ENCODE measurements at places on chromosomes 1 and 21.

DNA sequence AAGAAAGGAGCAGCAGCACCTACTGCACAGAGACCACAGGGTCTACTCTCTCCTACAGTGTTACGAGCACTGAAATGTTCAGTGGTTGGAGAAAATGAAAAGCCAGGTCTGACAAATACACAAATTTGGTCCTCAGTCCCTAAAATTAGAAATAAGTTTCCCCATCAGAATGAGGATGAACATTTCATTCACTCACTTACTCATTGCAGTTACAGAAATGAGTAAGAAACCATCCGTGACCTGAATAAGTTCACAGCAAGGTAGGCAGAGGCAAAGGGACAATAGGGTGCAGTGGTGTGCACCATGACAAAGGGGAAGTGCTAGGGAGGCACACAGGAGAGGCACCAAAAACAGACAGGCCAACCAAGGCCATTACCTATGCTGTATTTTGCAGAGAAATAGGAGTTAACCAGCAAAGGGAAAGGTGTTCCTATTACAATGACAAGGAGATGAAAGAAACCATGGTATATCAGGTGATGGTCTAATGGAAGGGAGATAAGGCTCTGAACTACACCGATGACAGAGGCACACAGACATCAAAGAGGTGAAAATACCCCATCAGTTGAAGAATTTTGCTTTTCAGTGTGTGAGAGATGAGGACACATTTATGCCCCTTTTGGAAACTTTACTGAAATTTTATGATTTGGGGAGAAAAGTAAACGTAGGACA lies 29.4 kb downstream of the VAV3 start:
- peak; percentile 72 for DNase-seq

DNA sequence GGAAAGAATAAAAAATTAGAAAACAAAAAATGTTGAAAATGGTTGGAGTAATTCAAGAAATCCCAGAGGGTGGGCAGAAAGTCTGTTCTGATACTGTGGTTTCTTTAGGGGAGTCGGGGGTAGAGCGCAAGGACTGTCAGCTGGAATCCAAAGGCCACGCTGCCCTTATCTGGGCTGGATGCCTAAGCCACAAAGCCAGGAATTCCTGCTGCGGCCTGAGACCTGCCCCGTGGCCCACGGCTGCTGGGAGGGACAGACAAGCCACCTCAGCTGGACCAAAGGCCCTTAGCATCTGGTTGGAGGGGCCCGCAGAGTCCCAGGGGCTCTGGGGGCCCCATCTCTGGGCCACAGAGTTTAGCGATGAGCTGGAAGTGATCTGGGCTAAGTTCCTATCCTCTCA lies 60.2 kb downstream of the DMRTB1 start:
- no peak for DNase-seq

DNA sequence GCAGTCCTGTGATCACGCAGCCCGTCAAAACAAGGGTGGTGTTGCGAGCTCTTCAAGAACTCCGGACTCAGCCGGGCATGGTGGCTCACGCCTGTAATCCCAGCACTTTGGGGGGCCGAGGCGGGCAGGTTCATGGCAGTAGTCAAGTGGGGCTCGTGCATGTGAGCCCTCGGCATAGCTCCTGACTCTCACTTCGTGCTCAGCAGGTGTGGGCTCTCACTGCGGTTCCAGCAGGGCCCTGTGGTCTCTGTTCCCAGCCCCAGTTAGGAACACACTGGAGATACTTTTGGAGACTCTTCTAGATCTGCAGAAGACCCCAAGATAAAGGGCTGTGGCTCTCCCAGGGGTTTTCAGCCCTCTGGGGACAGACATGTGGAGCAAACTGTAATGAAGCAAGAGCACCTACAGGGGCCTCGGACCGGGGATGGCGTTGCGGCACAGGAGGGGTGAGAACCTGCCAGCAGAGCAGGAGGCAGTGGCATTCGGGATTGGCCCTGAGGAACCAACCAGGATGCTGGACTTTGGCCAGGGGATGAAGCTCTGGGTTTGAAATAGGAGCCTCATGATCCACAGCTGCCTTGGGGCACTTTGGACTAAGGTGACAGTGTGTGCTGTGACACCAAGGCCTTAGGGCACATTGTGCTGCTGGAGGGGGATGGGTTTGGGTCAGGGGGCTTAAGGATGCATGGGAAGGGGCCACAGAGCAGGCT lies 443.2 kb downstream of the CAMTA1 start:
- DNase-seq, result no peak

DNA sequence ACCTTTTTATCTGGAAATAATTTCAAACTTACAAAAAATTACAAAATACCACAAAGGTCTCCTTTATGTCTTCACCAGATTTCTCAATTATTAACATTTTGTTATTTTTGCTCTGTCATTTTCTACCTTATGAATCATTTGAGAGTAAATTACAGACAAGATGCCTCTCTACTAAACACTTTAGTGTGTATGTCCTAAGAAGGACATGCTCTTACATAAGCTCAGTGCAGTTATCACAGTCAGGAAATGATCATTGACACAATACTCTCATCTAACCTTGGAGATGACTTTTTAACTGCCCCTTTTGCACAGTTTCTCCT lies 378.9 kb upstream of the RUNX1 start:
- DNase-seq, result no peak

DNA sequence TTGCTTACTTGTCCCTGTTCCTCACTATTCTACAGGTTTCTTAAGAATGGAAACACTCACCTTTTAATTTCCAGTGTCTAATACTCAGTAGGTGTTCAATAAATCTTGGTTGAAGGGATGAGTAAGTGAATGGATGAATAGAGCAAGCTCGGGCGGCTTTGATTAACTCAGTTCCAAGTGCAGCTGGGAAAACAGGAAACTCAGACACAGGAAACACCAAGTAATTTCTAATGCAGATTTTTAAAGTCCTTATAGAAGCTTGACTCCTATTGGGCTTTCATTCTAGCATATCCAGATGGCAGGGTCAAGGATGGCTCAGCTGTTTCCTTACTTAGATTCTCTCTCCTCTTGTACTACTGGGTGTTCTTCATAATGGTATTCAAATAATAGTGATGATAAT lies 14.0 kb downstream of the CAMK1G start:
- no peak for DNase-seq

- DNase-seq, result no peak
These were observed 152.4 kb downstream of the LEPR start for GRCh38 chr1:65572701-65573421.

- DNase-seq, result peak; percentile 74
These were observed 123.9 kb upstream of the VAMP3 start for GRCh38 chr1:7646981-7647901.

- DNase-seq, result peak; percentile 9
These were observed 21.0 kb downstream of the PCSK9 start for GRCh38 chr1:55060133-55060999.

DNA sequence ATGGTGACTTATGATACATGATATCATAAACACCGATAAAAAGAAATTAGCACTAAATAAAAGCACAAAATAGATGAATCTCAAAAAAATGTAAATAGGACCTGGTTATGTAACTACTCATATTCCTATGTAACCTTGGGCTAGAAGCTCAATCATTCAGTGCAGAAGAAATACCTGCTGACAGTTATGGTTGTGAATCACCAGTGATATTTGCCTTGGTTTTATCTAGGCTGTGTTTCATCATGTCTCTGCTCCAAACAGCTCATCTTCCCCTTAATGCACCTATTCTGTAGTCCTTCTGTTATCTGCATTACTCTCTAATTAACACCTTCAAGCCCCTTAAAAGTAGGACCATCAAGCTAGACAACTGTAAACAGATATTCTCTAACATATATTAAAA lies 16.3 kb upstream of the PIGC start:
- no peak for DNase-seq

DNA sequence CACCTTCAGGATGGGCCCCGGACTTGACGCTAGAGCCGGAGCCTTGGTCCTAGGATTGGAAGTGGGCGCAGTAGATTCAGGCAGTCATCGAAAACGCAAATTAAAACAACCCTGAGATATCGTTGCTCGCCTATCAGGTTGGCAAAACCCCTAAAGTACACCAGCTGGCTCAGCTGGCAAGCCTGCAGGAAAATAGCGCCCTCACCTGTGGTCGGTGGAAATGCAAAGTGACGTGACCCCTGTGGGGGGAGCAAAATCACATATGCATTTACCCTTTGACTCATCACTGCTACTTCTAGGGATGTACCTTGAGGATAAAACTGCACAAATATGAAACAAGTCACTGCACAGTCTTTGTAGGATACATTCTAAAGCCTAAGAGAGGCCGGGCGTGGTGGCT lies 170.3 kb upstream of the TMEM51 start:
- no peak for DNase-seq

GRCh38 chr1:55503663-55504305 lies 288.6 kb upstream of the USP24 start:
- no peak for DNase-seq

DNA sequence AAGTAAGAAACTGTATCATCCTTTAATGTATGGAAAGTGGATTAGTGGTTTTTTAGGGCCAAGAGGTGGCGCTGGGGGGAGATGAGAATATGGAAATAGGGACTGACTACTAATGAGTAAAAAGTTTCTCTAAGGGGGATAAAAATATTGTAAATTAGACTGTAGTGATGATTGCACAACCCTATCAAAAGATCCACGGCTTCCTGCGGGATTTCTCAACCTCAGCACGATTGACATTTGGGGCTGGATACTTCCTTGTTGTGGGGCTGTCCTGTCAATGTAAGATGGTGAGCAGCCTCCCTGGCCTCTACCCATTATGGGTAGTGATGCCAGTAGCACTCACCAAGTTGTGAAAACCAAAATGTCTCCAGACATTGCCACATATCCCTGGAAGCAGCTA lies 36.0 kb upstream of the PRDM2 start:
- no peak for DNase-seq
